Stimulated activated CD4-positive, alpha-beta T cell treated with anti-CD3 and anti-CD28 coated beads, Interleukin-12 subunit alpha, Interleukin-12 subunit beta, amount 100 ng/mL, for 24 hours (primary cell): ENCODE measurements at places on chromosomes 7 and 10.

DNA sequence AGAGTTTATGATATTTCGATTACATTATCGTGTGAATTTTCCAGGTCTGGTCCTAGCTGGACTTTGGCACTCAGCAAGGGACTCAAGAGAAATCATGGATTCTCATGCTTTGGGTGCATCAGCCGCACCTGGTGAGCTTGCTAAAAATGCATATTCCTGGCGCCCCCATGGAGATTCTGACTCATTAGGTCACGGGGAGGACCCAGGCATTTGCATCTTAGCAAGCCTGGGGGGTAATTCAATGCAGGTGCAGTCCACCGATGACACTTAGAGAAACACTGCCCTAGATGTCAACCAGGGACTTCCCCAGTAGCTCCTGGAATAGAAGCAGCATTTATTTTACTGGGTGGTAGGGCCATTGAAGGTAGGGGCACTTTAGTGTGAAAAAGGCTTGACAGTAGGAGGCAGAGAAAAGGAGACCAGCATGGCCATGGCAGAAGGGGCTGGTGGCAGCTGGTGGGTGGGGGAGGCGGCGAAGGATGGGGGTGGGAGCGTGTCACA, 29.9 kb upstream of the PDCD4 start:
- DNase-seq: no peak

GRCh38 chr7:47239931-47240421, 341.9 kb downstream of the TNS3 start:
- DNase-seq: no peak

- DNase-seq: no peak
These were observed 10.2 kb upstream of the PPP1R3C start for GRCh38 chr10:91642831-91643692.

DNA sequence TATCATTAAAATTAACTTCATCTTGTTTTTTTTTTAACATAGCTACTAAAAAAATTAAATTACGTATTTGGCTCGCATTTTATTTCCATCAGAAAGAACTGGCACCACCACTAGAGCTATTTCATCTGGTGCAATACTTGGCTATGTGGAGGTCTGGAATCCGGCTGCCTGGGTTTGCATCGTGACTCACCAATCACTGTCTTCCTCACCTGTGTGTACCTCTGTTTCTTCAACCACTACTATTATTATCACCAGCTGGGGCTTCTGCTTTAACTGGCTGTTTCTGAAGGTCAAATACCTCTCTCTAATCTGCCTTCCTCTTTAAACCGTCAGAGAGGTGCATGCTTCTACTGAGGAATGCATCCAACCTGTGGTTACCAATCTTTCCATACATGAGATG, 6.5 kb downstream of the WDR91 start:
- DNase-seq: no peak

DNA sequence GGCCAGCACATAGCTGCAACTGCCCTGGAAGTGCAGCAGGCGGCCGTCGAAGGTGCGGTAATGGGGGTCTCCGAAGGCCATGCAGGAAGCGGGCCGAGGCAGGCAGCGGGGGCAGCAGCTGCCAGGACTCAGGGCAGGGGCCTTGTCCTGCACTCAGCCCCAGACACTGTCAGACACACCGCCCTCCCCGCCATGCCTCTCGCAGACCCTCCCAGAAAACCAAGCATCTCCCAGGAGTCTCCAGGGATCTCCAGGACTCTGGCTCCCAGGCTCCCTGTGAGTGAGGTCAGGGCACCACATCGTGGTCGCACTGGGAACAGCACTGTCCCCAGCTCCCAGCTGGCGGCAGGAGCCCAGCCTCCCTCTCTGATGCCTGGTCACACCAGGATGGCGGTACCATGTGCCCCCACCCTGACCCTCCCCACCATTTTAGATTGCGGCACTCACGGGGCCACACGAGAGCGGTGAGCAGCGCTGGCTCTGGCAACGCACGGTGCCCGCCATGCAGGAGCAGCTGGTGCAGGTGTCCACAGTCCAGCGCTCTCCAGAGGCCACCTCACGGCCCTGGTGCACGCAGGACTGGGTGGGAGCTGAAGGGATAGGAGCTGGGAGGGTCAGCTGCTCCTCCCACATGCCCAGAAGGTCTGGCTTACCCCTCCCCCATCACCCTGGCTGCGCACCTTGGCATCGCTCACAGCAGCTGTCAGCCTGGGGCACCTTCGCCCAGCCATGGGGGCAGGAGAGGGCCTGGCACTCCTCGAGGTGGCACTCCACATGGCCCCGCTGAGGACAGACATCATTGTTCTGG, 17.5 kb downstream of the ATP6V1F start:
- DNase-seq: no peak

DNA sequence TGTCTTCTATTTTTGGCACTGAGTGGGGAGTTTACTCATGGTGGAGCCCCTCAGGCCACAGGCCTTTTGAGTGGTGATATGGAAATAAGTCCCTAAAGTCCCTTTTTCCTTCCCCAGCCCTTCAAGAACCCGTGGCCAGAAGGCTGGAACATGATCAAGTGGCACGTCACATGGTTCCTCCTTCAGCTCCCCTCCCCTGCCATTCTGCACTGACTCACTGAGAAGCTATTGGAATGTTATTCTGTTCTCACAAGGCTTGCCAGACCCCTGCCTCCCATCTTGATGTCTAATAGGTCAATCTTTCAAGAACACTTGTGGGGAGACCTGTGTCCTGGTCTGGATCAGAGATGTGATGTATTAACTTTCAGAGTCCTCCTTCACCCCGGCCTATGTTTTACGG, 279.8 kb downstream of the SEC23IP start:
- no peak for DNase-seq

DNA sequence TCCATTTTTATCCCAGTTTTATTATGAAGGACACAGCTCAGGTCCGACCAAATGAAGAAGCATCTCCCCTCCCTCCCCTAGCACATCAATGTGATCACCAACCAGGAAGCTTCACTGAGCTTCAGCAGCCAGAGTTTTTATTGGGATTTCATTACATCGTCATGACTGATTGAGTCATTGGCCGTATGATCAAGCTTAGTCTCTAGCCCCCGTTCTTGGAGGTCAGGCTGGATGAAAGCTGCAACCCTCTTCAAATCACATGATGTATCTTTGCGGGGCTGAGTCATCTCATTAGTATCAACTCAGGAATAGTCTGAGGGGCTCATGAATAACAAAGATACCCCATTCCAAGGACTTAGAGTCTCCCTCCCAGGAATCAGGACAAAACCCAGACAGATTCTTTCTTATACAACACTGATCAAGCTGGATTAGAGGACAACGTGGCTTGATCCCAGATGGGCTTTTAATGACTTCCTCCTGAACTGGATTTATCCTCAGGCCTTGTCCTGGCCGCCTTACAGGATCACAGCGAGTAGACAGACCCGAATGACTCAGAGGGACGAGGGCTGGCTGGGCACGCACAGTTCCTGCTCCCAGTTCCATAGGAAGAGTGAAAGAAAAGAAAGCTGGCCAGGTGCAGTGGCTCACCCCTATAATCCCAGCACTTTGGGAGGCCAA, 14.5 kb downstream of the LIMK1 start:
- no peak for DNase-seq

GRCh38 chr10:74118804-74119203, 31.8 kb downstream of the AP3M1 start:
- DNase-seq: no peak

DNA sequence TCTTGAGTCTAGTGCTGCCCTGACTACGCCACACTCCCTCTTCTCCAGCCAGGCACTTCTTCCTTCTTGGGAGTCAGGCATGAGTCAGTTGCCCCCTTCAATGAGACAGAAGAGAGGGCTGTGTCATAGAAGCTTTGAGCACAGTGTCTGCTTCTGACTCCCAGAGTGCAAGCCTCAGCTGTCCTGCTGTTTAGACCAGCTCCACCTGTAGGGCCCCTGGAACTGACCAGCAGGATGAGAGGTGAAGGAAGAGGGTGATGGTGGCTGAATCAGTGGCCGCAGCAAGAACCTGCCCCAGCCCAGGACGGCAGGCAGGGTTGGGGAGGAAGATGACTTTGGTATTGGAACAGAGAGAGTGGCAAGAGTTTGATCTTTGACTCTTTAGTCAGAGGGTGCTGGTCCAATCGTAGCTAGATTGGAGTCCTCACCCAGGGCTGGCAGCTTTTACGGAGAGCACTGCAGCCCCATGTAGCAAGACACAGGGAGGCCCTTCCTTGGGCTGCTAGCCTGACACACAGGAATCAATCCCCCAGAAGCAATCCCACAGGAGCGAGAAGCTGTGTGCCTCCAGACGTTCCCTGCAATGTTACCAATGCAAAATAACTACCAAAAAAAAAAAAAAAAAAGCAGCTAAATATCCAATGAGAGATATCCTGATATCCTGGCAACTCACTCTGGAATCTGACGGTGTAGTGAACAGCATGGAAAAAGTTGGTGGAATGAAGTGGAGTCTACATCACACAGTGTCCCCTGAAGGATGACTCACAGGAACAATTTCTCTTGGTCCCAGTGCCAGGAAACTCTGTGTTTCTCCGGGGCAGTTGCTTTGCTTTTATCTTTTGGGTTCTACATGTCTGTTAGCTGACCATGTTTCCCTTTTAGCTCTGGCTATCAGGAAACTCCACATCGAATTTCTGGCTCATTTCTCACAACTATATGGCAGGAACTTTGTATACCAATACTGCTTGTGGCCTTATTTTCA, 6.9 kb downstream of the C10orf62 start:
- DNase-seq: no peak

DNA sequence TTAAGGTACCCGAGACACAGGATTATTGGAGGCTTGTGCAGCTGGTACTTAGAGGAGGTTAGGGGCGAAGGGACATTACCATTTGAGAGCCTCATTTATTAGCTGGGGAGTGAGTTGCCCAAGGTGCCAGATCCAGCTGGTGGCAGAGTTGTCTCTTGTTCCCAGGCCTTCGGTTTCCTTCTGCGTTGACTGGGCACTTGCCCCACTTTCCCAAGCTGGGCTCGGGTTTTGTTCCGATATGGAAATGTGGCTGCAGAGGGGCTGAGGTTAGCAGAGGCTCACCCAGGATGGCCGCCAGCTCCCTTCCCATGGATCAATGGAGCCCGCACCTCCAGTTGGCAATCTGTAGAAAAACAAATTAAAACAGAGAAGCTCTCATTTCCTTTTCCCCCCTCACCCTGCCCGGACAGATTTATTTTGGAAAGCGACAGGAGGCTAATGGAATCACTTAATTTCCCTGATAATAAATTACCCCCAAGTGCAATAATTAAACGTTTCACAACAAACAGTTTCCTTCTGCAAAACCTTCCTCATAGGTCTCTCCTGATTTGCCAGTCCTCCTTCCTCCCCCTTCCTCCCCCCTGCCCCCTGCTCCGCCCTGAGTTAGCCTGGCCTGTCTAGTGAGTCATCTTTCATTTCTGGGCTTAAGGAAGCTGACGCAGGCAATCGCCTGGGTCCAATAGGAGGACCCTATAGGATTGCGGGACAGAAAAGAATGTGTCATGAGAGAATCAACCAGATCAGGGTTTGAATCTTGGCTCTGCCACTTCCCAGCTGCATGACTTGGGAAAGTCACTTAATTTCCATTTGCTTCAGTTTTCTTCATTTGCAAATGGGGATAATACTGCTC, 51.7 kb downstream of the ADRA2A start:
- no peak for DNase-seq

GRCh38 chr10:110612087-110612486, 32.0 kb upstream of the RBM20 start:
- DNase-seq: no peak

DNA sequence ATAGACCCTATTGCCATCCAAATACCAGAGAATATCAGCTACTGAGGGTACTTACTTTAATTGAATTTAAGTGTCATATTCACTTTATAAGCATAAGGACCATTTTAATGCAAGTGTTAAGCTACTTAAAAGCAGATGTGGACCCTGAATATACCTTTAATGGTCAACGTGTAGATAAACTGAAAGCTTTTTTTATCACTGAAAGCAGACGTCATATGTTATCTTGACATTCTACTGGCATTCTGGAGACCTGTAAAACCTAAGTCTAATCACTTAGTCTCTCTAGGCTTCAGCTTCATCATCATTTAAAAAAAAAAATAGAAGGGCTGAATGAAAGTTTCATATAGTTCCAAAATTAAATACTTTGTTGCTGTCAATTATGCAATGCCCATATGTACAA, 116.5 kb downstream of the ELAPOR2 start:
- no peak for DNase-seq
